ENCODE measurements at places on chromosomes 13 and 19. TPM values are rescaled to one million over a fixed set of nuclear protein-coding genes. Genes with fewer than 3 reads are reported as not detected.

DNA sequence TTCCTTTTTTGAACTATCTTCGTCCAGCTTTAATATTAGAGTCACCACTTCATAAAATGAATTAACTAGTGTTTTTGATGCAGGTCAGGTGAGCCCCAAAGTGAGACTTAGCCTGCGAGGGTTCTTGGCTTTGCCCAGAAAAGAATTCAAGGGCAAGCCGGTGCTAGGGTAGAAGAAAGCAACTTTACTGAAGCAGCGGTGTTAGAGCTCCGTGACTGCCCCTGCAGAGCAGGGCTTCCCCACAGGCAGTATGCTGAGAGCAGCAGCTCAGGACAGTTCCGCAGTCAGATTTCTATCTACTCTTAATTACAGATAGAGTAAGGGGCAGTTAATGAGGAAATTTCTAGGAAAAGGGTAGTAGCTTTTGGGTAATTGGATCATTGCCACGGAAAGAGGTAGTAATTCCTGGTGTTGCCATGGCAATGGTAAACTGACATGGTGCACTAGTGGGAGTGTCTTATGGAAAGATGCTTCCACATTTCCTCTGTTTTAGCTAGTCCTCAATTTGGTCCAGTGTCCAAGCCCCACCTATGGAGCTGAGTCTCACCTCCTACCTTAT is 432.2 kb upstream of the ZNF507 start:
- no peak for DNase-seq

DNA sequence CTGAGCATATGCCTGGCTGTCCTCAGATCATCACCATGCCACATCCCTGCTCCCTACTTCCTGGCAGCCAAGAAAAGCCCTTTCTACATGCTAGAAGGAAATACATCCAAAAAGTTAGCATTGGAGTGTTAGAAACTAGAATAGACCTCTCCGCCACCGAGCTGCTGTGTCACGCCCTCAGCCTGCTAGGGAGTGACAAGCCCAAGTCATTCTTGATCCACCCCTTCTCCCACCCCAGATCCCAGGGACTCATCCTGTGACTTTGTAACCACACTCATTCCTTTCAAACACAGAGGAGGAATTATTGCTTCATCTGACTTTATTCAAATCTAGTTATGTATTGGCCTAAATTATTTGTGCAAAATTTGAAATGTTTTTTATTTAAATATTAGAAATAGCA is 45.3 kb downstream of the POLR1D start:
- no peak for DNase-seq

DNA sequence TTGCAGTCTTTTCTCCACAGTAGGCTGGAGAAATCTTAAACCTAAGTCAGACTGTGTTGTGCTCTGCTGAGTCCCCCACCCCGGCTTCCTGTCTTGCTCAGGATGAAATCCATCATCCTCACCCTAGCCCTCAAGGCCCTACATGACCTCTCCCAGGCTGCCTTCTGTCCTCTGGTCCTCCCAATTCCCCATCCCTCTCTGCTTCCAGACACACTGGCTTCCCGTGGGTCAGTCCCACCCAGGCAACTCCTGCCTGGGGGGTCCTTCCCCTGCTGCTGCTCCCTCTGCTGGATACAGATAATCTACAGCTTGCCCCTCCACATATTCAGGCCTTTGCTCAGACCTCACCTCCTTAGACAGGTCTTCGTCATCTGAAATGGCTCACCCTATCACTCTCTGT is 18.4 kb upstream of the CBY2 start:
- DNase-seq = no peak

- DNase-seq = no peak
Observed at GRCh38 chr19:45508417-45508860, 1.2 kb downstream of the VASP start.

- no peak for DNase-seq
Observed at GRCh38 chr13:26993780-26994179, 177.8 kb downstream of the USP12 start.

GRCh38 chr13:35866801-35867200 is 264.4 kb downstream of the DCLK1 start:
- DNase-seq = no peak

GRCh38 chr13:25222740-25223139 is 50.7 kb upstream of the AMER2 start:
- DNase-seq = no peak

Gene PRSS57
- total RNA-seq = not detected

Gene BST2
- total RNA-seq = 2.5 TPM

Gene DDX39A
- 26.7 TPM for total RNA-seq

Gene PNMA8C
- total RNA-seq = 8.9 TPM

Gene CNN1
- total RNA-seq = 1.00 TPM

Gene KLK3
- total RNA-seq = not detected

Gene RAB20
- 1.9 TPM for total RNA-seq

Measured in cerebellum (tissue), 4 donors.